PC-3 (cell line): ENCODE measurements at places on chromosomes 6 and 20.
A peak's percentile ranks its signal among the peaks of the same experiment; 100 is the strongest.

DNA sequence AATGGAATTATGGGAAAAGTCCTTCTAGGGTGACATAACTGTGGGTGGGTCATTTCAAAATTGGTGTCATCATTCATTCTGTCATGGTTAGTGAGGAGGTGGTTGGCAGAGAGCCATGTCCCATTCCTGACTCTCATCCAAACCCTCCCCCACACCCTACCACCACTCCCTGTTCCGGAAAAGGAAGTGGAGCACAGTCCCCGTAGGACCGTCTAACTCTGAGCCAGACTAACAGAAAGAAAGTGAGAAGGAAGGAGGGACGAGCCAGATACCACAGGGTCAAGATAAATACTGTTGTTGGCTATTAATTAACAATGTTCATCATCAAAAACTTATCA lies 4.8 kb downstream of the TRIM10 start:
- DNase-seq = peak; percentile 89

GRCh38 chr6:37019065-37019450 lies 13.6 kb downstream of the FGD2 start:
- DNase-seq = peak; percentile 93

DNA sequence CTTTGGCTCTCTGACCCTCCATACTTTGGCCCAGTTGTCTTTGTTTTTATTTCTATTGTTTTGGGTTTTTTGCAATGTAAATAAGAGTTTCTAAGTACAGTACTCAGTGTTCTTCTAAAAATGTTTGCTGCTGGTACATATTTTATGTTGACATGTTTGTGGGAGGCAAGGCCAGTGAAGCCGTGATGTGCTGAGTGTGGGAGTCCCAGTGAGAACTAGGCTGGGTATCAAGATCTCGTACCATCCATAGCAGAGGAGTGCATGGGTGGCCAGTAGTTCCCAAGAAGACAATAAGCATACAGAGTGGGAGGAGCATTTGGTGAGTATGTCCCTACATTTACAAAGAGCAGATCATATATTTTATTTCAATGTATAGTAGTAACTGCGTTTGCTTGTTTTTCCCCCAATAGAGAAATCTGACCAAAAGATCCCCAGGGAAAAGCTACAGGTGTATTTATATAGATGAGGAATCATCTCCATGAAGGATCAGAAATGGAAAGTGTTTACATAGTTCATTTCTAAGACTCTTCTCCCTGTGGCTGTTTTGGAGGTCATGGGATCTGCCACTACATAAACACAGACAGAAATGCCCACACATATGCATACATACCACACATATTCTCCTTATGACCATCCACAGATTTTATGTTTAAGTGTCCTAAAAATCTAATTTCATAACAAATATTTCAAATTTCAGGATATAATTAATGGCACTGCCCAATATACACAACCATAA lies 285.9 kb downstream of the ALDH8A1 start:
- DNase-seq = no peak

GRCh38 chr6:101663100-101663499 lies 269.6 kb downstream of the GRIK2 start:
- no peak for DNase-seq

DNA sequence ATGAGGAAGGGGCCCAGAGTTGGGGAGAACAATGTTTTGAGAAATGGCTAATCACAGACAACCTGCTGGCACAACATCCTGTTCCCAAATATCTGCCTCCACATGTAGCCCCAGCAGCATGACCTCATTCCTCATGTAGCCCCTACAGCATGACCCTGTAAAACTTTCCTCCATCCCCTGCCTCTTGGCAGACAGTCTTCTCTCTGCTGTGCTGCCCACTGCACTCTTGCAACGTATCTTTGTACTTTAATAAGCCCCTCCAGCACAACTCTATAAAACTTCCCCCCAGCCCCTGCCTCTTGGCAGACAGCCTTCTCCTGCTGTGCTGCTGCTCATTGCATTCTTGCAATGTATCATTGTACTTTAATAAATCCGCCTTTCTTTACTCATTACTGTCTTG lies 278.8 kb downstream of the HDGFL1 start:
- DNase-seq = no peak

- DNase-seq = peak; percentile 38
Observed at GRCh38 chr20:49724408-49725223, 10.9 kb upstream of the B4GALT5 start.

GRCh38 chr6:7157752-7158616 lies 50.2 kb downstream of the RREB1 start:
- DNase-seq = no peak

- DNase-seq = peak; percentile 81
Observed at GRCh38 chr6:52286798-52287432, 2.4 kb upstream of the MCM3 start.

GRCh38 chr6:34247481-34248197 lies 1.2 kb downstream of the SMIM29 start:
- DNase-seq = peak; percentile 52

GRCh38 chr20:40196846-40197436 lies 492.1 kb downstream of the MAFB start:
- DNase-seq = no peak

DNA sequence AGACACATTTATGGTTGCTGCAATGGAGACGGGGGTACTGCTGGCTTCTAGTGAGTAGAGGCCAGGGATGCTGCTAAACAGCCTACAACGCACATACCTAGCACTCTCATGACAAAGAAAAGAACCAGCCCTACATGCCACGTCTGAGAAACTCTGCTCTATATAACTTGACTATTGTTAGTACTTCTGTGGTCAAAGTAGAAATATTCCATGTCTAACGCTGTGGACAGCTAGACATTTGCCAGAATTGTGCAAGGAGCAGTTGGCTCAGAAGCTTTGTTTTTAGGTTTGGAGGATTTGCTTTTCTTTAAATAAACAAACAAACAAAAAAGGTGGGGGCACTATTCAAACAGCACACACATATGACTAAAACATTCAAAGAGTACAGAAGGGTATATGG lies 20.5 kb downstream of the UBE2V1 start:
- no peak for DNase-seq

GRCh38 chr6:19782588-19782987 lies 54.6 kb upstream of the ID4 start:
- DNase-seq = no peak

- no peak for DNase-seq
Observed at GRCh38 chr6:71031912-71032311, 75.1 kb upstream of the B3GAT2 start.

DNA sequence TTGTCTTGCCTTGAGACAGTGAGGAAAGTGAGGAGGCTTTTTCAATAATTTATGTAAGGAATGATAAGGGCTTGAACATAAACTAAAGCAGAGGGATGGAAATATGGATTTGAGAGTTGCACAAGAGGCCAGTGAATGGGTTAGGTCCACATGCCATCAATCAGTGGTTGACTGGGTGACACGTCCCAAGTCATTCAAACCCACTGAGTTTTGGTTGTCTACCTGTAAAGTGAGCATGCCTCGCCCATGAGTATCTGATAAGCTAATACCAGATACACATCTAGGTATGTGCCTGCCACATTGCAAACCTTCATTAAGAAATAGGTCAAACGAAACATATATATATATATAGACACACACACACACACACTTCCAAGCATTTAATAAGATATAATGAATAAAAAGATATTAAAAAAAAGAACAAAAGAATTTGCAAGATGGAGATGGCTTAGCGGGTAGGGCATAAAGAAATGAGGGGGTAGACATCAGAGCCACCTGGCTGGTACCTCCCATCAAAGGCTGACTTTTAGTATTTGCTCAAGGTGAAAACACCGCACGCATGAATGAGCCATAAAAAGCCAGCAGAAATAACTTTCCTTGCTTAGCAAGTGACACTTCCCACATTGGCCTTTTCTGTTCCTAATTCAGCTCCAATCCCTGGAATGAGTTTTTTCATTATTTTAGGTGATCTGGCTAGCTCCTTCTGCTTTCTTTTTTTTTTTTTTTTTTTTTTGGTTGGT lies 109.1 kb upstream of the GGTLC1 start:
- DNase-seq = peak; percentile 81

DNA sequence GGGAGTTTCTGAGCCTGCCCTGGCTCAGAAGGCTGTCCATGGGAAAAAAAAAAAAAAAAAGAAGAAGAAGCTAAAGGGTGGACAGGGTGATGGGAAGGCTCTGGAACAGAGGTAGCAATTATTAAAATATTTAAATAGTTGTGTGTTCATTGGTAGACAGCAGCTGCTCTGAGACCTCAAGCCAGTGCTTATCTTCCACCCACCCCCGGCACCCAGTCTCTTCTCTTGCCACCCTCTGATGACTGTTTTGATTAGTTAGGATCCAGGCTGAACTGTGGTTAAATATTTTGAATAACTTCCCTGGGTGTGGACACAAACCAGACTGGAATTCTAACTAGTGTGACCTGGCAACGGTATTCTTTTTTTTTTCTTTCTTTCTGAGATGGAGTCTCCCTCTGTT lies 16.9 kb upstream of the SRSF3 start:
- DNase-seq = peak; percentile 90

- DNase-seq = no peak
Observed at GRCh38 chr6:3471711-3472110, 14.9 kb upstream of the SLC22A23 start.

DNA sequence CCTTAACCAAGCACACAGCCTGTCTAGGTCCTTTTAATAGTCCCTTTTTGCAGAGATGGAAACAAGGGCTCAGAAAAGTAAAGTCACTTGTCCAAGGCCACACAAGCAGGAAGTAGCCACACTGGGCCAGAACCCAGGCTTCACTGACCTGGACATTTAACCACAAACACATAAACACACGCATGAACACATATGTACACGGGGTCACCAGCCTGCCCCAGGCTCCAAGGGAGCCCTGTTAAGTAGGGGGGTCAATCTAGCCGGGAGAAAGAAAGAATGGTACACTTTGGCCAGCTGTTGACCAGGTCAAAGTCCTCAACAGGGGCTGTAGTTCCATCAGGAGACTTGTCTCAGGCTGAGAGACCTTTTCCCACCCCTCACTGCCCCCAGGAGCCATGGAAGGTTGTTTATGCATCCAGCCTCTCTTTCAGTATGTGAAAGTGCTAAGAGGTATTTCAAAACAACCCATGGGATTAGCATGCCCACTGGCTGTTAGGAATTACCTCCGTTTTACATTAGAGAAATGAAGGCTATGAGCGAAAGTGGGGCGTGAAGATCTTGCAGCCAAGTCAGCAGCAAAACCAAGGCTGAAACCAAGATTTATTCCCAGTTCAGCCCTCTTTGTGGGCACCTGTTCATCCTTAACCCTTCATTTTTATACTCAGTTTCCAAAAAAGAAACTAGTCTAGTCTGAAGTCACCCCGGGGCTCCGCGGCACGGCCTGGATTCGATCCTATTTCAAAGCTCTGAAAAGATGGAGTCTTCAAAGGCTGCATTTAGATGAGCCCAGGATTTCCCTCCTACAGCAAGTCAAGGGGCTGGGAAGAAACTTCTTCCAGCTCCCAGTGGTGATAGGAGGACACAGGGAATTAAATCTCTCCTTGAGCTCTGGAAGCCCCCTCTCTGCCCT lies 9.8 kb downstream of the SDC4 start:
- no peak for DNase-seq

DNA sequence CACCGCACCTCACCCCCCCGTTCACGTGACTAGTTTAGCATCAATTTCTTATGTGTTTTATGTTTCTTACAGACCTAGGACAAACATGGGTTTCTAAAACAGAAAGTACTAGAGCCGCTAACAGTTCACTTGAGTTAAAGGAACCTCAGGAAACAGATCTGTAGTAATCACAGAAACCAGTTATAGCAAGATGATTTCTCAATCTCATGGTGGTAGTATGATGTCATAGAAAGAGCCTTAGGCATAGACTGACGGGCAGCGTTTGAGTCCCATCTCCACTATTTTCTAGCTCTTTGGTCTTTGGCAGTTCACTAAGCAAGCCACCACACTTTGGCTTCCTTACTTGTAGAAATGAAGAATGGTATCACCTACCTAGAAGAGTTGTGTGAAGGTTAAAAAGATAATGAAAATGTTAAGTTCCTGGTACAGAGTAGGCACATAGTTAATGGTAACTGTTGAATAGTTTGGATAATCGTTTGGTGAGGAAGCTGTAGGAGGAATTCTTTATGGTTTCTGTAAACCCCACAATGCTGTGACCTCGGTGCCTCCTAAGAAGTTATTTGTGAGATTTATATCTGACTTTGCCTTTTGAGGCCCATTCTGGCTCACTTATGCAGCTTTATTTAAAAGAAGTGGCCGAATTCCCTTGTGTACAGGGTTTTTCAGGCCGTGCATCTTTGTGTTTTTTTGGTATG lies 21.3 kb downstream of the CTNNBL1 start:
- no peak for DNase-seq

- no peak for DNase-seq
Observed at GRCh38 chr6:3468585-3468984, 11.7 kb upstream of the SLC22A23 start.

DNA sequence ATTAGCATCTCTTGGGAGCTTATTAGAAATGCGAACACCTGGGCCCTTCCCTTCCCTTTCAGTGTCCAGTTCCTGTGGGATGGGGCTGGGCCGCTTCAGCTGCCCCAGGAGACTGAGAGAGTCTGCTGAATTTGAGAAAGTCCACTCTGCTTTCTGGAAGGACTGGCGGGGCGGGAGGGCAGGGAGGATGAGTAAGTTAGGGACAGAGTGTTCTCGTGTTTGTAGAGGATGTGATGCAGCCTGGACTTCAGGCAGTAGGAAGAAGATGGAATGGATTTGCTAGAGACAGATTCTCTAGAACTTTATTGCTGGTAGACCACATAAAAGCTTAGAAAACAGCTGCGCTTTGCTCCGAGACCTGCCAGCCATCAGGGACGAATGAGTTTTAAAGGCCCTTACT lies 1.1 kb upstream of the TULP4 start:
- no peak for DNase-seq
